Activated gamma-delta T cell treated with anti-CD3 and anti-CD28 coated beads, Interleukin-2, amount 50 U/mL, for 16 hours (primary cell): ENCODE measurements at places on chromosomes 7 and 10.

DNA sequence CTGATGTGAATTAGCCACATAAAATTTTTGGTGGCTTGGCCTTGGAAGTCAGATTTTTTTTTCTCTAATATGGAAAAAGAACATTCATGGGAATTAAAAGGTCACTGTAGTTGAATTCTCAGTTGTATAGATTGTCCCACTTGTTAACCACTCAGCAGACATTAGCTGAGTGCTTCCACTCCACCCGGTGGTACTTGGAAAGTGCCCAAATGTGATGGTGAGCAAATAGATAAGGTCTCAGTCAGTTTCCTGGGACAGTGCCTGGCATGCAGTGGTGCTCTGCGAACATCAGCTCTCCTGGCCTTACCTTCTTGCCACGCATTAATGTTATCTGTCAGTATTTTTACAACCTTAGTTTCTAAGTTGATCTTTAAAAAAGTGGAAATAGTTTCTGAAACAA, 1.4 kb downstream of the ATP5F1C start:
- DNase-seq, result no peak

GRCh38 chr7:106774768-106775551, 90.1 kb upstream of the PIK3CG start:
- peak; percentile 7 for DNase-seq

GRCh38 chr10:52434734-52435133, 120.7 kb downstream of the DKK1 start:
- DNase-seq, result no peak

DNA sequence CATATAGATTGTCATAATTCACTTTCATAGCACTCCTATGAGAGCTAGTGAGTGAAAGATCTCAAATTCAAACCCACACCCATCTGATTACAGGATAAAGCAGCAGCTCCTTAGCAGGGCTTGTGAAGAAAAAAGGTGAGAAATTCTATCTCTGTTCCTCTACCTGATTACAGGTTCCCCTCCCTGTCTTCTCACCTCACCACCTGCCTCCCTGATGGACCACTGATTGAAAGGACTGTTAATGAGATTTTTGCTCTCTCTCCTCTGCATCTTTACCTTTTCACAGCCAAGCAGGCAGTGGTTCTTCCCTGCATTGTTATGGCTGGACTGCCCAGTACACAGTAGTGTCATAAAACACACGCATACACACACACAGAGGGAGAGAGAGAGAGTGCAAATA, 228.5 kb downstream of the MTERF1 start:
- DNase-seq, result no peak

DNA sequence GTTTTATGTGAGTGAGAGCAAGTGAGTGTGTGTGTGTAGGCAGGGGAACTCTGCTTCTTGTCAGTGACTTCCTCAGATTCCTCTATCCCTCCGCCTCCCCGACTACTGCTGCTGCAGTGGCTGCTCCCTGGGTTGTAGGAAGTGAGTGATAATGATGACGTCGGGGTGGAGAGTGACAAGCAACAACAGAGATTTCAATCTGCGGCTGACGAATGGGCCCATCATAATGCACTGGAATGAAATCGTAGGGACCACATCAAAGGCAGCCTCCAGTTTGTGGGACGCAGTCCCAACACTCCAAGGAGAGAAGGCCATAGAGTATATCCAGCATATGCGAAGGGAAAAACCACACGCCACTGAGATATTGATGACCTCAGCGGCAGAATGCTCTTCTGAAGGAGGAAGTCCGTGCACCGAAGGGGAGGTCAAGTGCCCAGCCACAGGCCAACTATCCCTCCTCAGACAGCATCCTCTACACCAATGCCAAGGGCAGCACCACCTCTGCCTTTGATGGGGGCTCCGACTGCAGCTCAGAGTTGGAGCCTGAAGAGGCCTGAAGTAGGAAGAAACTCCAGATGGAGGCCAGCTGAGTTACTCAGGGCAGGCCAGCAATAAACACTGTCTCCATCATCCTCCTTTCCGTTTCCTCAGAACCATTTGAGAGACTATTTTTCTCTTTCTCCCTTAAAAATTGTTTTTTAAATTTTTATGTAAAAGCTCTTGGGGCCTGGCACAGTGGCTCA, 11.3 kb upstream of the STMP1 start:
- no peak for DNase-seq

DNA sequence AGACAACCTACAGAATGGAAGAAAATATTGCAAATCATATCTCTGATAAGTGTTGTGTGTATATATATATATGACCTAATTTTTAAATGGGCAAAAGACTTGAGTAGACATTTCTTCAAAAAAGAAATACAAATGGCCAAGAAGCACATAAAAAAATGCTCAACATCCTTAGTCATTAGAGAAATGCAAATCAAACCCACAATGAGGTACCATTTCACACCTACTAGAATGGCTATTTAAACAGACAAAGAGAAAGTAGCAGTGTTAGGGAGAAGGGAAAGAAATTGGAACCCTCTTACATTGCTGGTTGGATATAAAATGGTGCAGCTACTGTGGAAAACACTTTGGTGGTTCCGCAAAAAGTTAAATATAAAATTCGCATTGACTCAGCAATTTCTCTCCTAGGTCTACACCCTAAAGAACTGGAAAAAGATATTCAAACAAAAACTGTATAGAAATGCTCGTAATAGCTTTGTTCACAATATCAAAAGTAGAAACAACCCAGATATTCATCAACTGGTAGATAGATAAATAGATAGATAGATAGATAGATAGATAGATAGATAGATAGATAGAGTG, 16.3 kb downstream of the ACSL5 start:
- no peak for DNase-seq

- DNase-seq, result no peak
These were observed 17.2 kb downstream of the TSPAN33 start for GRCh38 chr7:129161524-129162225.

GRCh38 chr7:152924826-152925411, 165.4 kb downstream of the ACTR3B start:
- DNase-seq, result no peak

GRCh38 chr10:131258256-131258655, 53.3 kb downstream of the TCERG1L start:
- DNase-seq, result no peak

DNA sequence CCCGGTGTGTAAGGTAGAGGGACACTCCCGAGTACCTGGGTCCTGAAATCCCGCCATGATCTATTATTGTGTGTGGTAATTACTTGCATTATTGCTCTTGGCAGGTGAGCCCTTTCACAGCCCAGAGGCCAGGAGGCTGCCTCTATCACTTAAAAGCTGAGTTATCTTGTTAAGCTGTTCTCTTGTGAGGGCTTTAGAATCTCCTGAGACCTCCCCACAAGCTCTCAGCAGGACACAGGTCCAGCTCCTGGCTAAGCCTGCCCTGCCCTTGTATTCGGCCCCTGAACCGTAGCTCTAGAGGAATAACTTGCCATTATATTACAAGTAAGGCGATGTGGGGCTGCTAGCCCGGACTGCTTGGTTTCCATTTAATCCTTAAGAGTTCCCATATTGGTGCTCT, 13.9 kb downstream of the SND1 start:
- DNase-seq, result no peak

GRCh38 chr10:30811276-30812017, 181.9 kb upstream of the LYZL2 start:
- DNase-seq, result no peak

DNA sequence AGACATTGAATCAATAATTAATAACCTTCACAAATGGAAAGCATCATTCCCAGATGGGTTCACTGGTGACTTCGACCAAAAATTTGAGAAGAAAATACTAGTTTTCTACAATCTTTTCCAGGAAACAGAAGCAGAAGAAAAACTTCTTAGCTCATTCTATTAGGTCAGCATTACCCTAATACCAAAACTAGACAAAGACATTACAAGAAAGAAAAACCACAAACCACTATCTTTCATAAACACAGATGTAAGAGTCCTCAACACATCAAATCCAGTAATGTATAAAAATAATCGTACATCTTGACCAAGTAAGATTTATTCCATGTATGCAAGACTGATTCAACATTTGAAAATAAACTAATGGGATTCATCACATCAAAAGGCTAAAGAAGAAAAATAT, 64.0 kb upstream of the CDK1 start:
- no peak for DNase-seq

DNA sequence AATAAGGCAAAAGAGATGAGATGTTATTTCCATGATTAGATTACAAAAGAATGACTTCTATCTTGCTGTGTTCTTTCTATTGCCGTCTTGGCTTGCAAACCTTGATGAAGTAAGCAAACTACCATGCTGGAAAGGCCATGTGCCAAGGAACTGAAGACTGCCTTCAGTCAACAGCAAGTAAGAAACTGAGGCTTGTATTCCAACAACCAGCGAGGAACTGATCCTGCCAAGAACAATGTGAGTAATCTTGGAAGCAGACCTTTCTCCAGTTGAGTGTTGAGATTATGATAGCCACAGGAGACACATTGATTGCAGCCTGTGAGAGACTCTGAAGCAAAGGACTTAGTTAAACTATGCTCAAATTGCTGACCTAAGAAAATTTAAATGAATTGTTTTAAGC, 164.6 kb upstream of the GRM3 start:
- DNase-seq, result no peak

DNA sequence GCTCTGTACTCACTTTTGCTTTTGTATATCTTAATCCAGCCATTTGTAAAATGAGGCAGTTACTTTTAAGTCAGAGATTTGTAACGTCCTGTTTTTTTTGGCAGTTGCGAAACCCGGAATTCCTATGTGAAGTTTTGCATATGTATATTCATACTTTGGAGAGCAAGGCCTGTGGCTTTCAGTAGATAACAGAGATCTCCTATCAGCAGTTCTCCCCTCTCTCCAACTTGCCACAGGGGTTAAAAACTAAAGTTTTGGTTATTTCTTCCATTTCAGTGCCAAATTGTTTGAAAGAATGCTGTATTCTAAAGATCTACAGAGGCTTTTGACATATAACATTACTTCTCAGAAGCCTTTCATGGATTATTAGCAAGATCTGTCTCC, 102.4 kb downstream of the EXOC4 start:
- no peak for DNase-seq

GRCh38 chr7:128550920-128551319, 74.4 kb downstream of the METTL2B start:
- no peak for DNase-seq

GRCh38 chr10:114767101-114767985, 54.2 kb upstream of the FHIP2A start:
- no peak for DNase-seq

DNA sequence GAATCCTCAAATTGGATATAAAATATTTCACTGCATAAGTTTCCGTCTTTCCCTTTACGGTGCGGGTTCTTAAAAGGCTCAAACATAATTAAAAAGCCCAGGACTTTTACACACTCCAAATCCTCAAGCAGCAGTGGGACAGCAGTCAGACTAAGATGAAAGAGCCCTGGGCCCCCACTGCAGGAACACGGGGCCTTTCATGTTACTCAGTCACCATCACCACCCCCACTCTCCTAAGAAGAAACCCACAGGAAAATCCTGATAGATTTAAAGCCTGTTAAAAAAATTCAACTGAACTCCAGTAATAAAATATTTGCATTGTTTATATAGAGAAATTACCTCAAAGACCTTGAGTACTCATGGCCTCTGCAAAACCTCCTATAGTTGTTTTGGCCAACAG, 74.0 kb upstream of the TRIL start:
- DNase-seq, result no peak

- DNase-seq, result no peak
These were observed 76.0 kb downstream of the CARD11 start for GRCh38 chr7:2967705-2968104.

DNA sequence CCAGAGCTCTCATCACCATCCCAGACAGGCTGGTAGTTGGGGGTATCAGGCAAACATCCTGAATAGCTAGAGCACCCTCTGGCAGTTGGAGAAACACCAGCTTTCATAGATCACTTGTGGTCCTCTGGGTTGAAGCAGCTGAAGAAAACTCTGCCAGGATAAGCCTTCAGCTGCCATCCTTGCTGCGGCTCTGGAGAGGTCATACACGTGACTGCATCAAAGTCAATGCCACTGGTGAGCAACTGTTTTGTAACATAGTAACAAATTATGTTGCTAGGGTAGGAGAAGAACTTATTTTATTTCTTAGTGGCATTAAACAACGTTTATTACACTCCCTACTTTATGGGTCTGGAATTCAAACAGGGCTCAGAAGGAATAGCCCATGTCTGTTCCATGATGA, 19.2 kb upstream of the PANK1 start:
- no peak for DNase-seq

DNA sequence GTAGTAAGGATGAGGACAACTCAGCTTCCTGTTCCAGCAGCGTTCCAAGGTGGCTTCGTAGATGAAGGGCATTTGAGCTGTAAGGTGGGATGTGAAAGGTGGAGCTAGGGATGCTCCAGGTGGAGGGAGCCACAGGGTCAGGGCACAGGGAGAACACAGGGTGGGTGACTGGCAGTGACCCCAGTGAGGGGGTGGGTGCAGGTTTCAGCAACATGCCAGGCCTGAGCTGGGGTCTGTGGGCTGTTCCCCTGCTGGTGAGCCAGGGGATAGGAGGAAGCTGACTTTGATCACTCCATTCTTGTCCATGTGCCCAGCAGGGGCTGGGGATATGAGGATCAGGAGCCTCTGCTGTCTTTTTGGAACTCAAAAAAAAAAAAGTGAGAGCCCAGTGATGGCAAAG, 33.2 kb downstream of the CDH23 start:
- no peak for DNase-seq

- DNase-seq, result no peak
These were observed 43.5 kb upstream of the CACUL1 start for GRCh38 chr10:118798231-118798662.

DNA sequence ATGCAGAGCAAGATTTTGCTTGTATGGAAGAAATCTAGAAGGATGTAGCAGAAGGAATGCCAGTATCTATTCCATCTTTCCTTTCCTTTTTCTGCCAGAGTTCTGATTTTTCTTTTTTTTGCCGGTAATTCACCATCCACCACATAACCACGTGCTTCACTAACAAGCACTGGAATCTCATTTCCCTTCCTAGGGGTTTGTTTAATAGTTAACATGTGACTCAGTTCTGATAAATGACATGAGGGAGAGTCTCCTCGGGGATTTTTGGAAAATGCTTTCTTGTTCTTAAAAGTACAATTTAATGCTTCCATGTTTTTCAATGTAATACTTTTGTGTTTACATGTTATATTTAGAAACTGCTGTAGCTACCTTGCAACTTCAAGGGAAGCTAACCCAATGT, 590.2 kb downstream of the SH2D4B start:
- no peak for DNase-seq

- DNase-seq, result no peak
These were observed 147.5 kb downstream of the DOCK4 start for GRCh38 chr7:112058686-112059085.

- DNase-seq, result no peak
These were observed 1060.6 kb downstream of the LRMDA start for GRCh38 chr10:76492026-76492425.

GRCh38 chr10:63110940-63111339, 22.2 kb upstream of the NRBF2 start:
- no peak for DNase-seq

- DNase-seq, result no peak
These were observed at the start of gene FGL2 for GRCh38 chr7:77199013-77199966. FGL2 (minus strand) TSS chr7:77199819; CDS start chr7:77199793, 26 bp downstream.

- DNase-seq, result no peak
These were observed 9.7 kb upstream of the MKRN1 start for GRCh38 chr7:140489026-140489359.
